GDM1 (cell line): ENCODE measurements at places on chromosomes 1 and 21.

GRCh38 chr21:34157521-34157920, 84.1 kb downstream of the MRPS6 start:
- no peak for DNase-seq

- no peak for DNase-seq
Observed at GRCh38 chr1:230376296-230376695, 49.8 kb downstream of the PGBD5 start.

- no peak for DNase-seq
Observed at GRCh38 chr1:24679725-24680124, 36.6 kb downstream of the SRRM1 start.

GRCh38 chr1:145997016-145997717, 788 bp upstream of the TXNIP start:
- no peak for DNase-seq

- DNase-seq: no peak
Observed at GRCh38 chr1:206445911-206446356, 24.3 kb upstream of the IKBKE start.

DNA sequence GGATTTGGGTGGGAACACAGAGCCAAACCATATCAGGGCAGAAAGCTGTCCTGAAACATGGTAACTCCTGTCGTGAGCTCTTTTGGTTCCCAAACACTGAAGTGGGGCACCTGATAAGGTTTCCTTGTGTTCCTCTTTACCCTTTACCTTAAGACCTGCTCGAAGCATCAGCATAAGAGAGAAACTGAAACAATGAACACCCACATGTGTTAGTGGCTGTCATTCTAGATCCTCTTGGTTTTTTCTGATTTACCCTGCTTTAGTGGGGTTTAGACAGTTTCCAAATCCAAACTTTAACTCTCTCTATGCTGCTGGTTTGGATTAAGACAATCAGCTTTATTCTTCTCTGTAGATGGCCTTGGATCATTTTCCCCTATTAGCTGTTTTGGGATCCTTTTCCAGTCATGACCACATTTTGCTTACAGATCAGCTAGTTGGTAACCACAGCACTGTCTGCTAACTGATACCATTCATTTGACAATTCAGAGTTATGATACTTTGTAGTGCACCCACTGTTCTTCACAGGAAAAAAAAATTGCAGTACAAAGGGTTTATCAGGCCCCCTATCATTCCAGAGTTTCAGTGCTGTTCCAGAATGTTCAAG, 975 bp upstream of the MNDA start:
- no peak for DNase-seq

GRCh38 chr1:46039571-46040052, 92.8 kb downstream of the PIK3R3 start:
- no peak for DNase-seq

GRCh38 chr1:15106608-15107007, 46.9 kb upstream of the TMEM51 start:
- DNase-seq: peak; percentile 15

DNA sequence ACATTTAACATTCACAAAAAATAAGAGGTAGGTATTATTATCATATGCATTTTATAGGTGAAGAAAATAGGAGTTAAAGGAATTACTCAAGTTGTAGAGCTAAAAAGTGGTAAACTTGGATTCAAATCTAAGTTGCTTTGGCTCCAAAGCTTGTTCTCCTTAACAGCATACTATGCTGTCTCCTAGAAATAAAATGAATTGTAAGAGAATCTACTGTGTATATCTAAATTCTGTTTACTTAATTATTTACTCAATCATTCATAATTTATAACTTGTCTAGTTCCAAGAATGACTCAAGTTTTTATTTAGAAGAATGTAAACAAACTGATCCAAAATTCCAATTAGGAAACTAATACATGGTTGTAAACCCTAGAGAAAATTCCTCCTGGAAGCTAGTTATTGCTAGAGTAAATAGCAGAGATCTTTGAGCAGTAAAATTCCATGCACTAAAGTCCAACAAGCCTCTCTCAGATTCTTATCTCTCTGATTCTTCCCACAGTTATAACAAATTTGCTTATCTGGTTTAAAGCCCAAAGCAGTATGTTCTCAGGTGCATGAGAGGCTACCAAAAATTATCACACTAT, 132.5 kb upstream of the DPT start:
- no peak for DNase-seq

- DNase-seq: no peak
Observed at GRCh38 chr21:44547656-44548331, 3.5 kb downstream of the KRTAP10-2 start.

DNA sequence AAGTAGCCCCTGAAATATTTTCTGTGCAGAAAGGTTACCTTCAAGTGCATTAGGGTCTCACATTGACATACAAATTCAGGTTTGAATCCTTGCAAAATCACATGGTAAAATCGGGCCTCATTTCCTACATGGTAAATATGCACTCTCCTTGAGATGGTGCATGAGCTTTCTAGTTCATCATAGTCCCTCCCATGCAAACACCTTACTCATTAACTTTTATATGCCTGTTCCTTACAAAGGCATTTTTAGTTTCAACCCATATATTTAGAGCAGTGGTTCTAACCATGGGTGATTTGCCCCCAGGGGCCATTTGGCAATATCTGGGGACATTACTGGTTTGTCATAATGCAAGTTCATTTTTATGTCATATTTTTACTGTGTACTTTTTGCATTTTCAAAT, 37.2 kb downstream of the PBX1 start:
- DNase-seq: no peak

GRCh38 chr1:202590126-202590525, 120.1 kb downstream of the SYT2 start:
- DNase-seq: no peak

DNA sequence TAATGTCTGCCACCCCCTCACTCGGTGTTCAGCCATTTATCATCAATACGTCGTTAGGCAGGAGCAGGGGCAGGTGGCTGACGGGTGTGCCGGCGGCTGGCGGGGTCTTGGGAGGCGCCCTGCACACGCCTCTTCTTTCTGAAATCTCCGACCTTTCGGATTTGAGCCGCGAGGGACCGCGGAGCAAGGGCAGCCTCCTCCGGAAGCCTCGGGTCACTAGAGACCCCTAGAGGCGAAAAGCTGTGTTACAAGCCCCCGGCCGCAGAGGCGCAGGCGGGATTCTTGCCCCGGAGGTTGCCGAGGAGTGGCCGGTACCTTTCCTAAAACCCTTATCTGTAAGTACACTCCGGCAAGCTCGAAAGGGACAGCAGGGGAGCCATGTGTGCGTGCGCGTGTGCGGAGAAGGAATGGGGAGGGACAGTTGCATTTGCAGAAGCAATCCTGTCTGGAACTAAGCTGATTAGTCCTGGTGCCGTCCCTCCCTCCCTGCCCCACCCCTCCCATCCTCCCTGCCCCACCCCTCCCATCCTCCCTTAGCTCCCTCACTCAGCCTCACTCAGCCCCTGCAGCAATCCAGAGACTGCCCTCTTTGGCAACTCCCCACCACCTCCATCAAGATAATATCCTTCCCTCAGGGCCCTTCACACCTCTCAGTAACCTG, 11.0 kb downstream of the BRINP2 start:
- peak; percentile 21 for DNase-seq

GRCh38 chr1:68815632-68816031, 318.8 kb upstream of the DEPDC1 start:
- DNase-seq: no peak

DNA sequence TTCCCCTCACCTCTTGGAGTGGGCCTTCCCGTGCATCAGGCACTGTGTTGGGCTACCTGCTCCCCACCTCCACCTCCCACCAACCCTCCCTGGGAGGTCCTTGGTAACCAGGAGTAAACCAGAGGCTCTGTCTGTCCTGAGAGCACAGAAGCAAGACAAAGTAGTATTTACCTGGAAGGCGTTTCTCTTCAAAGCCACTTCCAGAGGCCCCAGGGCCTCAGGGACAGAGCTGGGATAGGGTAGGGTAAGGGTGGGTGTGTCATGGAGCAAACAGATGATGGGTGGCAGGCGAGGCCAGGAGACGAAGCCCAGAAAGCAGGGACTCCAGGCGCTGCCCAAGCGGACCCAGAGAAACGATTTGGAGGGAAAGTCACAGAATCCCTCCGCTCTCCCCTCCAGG, 77.2 kb upstream of the TARDBP start:
- no peak for DNase-seq

DNA sequence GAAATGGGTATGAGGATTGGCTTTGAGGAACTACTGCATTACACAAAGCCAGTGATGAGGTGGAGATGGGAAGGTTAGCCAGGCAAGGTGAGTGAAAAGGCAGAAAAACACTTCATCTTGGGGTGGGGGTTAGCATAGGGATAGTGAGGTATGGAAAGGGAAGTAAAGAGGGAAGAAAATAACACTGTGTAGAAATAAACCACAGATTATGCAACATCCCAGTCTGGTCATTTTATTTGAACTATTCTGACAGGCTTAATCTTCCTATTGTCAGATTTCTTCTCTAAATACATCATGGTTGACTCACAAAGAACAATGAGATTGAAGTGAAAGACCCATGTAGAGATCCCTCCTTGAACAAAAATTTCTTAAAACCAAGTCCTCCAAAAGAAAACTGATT, 640.2 kb downstream of the PTPRC start:
- DNase-seq: no peak

DNA sequence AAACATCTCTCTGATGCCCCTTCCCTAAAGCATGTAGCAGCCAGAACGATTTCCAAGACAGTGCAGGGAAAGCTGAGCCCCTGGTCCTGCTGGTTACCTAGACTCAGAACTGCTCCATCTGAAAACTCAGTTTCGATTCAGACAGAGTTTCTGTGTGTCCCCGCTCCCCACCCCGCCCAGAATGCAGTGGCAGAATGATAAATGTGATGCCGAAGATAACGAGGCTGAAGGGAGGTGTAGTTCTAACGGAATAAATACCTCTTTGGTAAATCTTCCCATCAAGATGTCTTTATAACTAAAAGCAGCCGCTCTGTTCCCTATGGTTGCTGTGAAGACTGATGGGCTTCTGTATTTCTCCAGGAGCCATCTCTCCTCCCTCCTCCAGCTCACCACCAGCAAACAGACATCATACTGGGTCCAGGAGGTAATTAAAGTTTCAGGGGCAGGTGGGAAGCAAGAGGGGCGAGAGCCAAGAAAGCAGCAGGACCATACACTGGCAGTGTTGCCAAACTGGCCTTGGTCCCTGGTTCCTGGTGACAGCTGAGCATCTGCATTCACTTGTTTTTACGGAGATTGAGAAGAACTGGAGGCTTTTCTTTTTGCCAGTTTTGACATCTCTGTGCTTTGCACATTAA, 76.9 kb downstream of the DDX20 start:
- no peak for DNase-seq

GRCh38 chr1:240031414-240031813, 60.3 kb upstream of the FMN2 start:
- no peak for DNase-seq

GRCh38 chr1:25774206-25774803, 25.7 kb upstream of the SELENON start:
- no peak for DNase-seq

DNA sequence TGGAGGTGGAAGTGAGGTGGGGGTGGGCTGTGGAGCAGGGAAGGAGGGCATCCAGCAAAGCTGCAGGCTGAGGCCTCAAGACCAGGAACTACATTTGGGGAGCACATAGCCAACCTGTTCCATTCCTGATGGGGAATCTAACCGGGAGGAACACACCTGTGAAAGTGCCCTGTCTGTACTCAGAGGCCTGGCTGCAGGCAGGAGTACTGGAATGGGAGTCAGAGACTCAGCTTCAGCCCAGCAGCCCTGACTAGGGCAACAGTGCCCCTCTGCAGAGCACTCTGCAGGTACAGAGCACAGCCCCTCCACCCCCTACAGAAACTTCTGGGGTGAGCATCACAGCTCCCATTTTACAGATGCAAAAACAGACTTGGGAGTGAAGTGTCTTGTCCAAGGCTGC, 126.4 kb downstream of the DMRTB1 start:
- DNase-seq: no peak

DNA sequence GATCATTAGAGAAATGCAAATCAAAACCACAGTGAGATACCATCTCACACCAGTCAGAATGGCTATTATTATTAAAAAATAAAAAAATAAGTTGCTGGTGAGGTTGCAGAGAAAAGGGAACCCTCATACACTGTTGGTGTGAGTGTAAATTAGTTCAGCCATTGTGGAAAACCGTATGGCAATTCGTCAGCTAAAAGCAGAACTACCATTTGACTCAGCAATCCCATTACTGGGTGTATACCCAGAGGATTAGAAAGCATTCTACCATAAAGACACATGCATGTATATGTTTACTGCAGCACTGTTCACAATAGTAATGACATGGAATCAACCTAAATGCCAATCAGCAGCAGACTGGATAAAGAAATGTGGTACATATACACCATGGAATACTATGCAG, 42.2 kb downstream of the GIPC2 start:
- no peak for DNase-seq

GRCh38 chr1:225004396-225004795, 74.9 kb downstream of the DNAH14 start:
- no peak for DNase-seq

- no peak for DNase-seq
Observed at GRCh38 chr21:35273333-35273732, 224.2 kb upstream of the RUNX1 start.

DNA sequence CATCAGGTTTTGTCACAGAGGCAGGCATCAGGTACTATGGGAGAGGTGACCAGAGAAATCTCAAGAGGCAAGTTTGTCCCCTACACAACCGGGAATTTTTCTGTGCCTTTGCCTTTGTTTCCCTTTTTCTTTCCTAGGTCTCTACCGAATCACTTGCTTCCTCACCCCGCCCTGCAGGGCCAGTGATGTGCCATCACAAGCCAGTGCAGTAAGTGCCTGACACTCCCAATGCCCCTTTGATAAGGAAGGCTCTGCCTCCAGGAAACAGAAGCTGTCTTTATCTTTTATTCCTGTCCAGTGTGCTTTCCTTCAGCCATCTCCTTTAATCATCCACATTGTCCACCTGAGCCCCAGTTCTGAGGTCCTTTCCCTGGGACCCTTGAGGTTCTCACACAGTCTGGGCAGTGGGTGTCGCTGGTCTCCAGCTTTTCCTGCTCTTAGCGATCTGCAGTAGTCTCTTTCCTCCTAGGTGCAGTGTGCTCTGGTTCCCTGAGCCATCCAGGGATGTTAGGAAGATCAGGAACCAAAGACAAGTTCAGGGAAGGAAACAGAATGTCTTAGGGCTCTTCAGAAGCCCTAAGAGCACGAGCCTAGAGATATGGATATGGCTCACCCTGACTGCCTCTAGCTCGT, 36.6 kb downstream of the GJA5 start:
- DNase-seq: no peak

DNA sequence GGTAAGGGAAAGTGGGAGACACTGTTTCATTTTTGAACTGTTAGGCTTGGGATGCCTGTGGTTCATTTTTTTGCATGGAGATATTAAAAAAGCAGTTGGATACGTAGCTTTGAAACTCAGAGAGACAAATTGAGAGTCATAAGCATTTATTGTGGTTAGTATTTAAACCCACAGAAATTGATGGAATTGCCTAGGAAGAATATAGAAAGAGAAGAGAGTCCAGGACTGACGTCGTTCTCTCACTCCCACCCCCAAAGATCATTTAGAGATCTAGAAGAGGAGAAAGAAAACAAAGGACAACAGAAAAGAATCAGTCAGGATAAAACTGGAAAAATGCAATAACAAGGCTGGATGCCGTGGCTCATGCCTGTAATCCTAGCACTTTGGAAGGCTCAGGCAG, 73.2 kb upstream of the BMP8A start:
- DNase-seq: no peak

GRCh38 chr1:72105201-72105600, 177.1 kb downstream of the NEGR1 start:
- DNase-seq: no peak

- no peak for DNase-seq
Observed at GRCh38 chr21:43953021-43953420, 59.1 kb upstream of the TRAPPC10 start.
